Suprapubic skin (tissue), 4 donors: ENCODE measurements at places on chromosomes 11 and 22. TPM values are rescaled to one million over a fixed set of nuclear protein-coding genes. Genes with fewer than 3 reads are reported as not detected.

The HOATZ gene
- total RNA-seq: not detected

The IFITM1 gene
- total RNA-seq: 78.9 TPM

The LINC01488 gene
- not detected for total RNA-seq

The MMP7 gene
- 64.1 TPM for total RNA-seq

DNA sequence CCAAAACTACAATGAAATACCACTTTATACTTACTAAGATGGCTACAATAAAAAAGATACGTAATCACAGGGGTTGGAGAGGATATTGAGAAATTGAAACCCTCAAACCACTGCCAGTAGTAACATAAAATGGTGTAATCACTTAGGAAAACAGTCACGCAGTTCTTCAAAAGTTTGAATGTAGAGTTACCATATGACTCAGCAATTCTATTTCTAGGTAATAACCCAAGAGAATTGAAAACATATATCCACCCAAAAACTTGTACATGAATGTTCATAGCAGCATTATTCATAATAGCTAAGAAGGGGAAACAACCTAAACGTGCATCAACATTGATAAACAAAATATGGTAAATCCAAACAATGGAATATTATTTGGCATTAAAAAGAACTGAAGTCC is 24.4 kb upstream of the PSMA1 start:
- H3K4me3 ChIP-seq: no peak overlapping the region
- no peaks in the 10 kb centered on the region for H3K27me3 ChIP-seq
- peaks cover 5% of the 10 kb centered on the region for H3K4me1 ChIP-seq

DNA sequence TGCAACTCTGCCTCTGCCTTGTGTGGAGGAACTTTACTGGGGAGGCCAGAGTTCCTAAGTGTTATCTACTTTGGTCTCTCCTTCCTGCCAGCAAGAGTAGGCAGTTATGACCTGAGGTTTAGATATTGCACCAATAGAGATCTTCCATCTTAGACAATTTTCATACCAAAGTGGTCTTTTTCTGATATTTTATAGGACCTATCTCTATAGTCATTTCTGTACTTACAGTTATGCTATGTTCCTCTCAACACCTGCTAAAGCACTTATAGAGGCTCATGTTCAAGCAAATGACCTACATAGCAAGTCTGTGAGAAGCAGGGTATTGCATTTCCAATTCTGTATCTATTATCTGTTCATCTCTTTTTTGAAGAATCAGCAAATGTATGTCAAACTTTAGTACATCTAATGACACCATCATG is 80.8 kb downstream of the HORMAD2 start:
- H3K27me3 ChIP-seq: no peaks in the 10 kb centered on the region
- H3K4me3 ChIP-seq: no peak overlapping the region
- H3K36me3 ChIP-seq: no peaks in the 10 kb centered on the region
- H3K27ac ChIP-seq: no peak overlapping the region
- DNase-seq: no peak
- peaks cover 11% of the 10 kb centered on the region for H3K4me1 ChIP-seq

- no peaks in the 10 kb centered on the region for H3K27me3 ChIP-seq
- H3K4me1 ChIP-seq: no peaks in the 10 kb centered on the region
- no peak overlapping the region for H3K27ac ChIP-seq
- no peak overlapping the region for H3K4me3 ChIP-seq
- H3K36me3 ChIP-seq: no peaks in the 10 kb centered on the region
Observed at GRCh38 chr11:38384568-38384967, 1786.5 kb upstream of the RAG2 start.

DNA sequence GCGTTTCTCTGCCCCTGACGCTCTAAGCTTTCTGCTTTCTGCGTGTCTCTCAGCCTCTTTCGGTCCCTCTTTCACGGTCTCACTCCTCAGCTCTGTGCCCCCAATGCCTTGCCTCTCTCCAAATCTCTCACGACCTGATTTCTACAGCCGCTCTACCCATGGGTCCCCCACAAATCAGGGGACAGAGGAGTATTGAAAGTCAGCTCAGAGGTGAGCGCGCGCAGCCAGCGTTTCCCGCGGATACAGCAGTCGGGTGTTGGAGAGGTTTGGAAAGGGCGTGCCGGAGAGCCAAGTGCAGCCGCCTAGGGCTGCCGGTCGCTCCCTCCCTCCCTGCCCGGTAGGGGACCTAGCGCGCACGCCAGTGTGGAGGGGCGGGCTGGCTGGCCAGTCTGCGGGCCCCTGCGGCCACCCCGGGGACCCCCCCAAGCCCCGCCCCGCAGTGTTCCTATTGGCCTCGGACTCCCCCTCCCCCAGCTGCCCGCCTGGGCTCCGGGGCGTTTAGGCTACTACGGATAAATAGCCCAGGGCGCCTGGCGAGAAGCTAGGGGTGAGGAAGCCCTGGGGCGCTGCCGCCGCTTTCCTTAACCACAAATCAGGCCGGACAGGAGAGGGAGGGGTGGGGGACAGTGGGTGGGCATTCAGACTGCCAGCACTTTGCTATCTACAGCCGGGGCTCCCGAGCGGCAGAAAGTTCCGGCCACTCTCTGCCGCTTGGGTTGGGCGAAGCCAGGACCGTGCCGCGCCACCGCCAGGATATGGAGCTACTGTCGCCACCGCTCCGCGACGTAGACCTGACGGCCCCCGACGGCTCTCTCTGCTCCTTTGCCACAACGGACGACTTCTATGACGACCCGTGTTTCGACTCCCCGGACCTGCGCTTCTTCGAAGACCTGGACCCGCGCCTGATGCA is at the start of gene MYOD1:
Gene MYOD1 (plus strand): TSS at position 544 of the 910 bp plus-strand sequence. CDS start 212 bp downstream, at position 756.
- no peak within 1 kb of the TSS for H3K27ac ChIP-seq
- DNase-seq: no peak
- H3K4me3 ChIP-seq: peak within 1 kb of the TSS; percentile 12
- H3K36me3 ChIP-seq: no peaks in the 10 kb centered on the region

GRCh38 chr11:11267312-11267711 is 85.7 kb downstream of the CSNK2A3 start:
- no peak overlapping the region for H3K27ac ChIP-seq
- H3K27me3 ChIP-seq: no peaks in the 10 kb centered on the region
- H3K4me1 ChIP-seq: peaks cover 9% of the 10 kb centered on the region
- peaks cover 4% of the 10 kb centered on the region for H3K36me3 ChIP-seq
- H3K4me3 ChIP-seq: no peak overlapping the region

DNA sequence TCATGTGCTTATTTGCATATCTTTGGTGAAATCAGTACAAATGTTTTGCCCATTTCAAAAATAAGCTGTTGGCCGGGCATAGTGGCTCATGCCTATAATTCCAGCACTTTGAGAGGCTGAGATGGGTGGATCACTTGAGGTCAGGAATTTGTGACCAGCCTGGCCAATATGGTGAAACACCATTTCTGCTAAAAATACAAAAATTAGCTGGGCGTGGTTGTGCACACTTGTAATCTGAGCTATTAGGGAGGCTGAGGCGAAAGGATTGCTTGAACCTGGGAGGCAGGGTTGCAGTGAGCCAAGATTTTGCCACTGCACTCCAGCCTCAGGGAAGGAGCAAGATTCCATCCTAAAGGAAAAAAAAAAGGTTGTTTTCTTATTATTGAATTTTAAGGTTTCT is 136.0 kb downstream of the SWAP70 start:
- DNase-seq: no peak
- H3K4me1 ChIP-seq: peaks cover 27% of the 10 kb centered on the region
- no peaks in the 10 kb centered on the region for H3K36me3 ChIP-seq
- H3K27me3 ChIP-seq: no peaks in the 10 kb centered on the region
- H3K27ac ChIP-seq: no peak overlapping the region
- H3K4me3 ChIP-seq: no peak overlapping the region

- DNase-seq: no peak
- H3K27me3 ChIP-seq: no peaks in the 10 kb centered on the region
- H3K4me3 ChIP-seq: no peak overlapping the region
- H3K27ac ChIP-seq: no peak overlapping the region
- H3K4me1 ChIP-seq: no peaks in the 10 kb centered on the region
Observed at GRCh38 chr11:40100781-40101180, 1358.7 kb downstream of the LRRC4C start.

DNA sequence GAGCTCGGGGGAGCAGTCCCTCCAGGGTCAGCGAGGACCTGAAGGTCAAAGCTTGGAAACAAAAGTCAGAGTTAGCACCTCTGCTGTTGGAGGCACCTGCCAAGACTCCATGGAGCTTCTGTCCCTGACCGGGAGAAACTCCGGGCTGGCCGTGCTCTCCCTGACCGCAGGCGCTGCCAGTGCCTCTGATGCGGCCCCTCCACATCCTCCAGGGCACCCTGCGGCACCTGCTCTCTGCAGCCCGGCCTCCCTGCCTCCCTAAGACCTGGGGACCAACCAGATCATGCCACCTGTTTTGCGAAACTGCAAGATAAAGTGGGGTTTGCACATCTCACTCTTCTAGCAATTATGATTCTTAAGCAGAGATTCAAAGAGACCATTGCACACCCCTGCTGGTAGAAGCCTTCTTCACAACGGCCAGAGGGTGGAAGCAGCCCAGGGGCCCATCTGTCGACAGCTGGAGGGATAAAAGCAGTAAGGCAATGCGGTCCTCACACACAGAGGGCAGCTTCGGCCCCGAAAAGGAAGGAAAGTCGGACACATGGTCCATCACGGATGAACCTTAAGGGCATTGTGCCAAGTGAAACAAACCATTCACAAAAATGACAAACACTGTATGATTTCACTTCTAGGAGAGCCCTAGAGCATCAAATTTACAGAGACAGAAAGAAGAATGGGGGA is 477.1 kb downstream of the BRD1 start:
- DNase-seq: peak; percentile 31
- H3K4me1 ChIP-seq: no peaks in the 10 kb centered on the region
- H3K27me3 ChIP-seq: peaks cover 67% of the 10 kb centered on the region
- no peak overlapping the region for H3K27ac ChIP-seq
- no peaks in the 10 kb centered on the region for H3K36me3 ChIP-seq
- H3K4me3 ChIP-seq: no peak overlapping the region

DNA sequence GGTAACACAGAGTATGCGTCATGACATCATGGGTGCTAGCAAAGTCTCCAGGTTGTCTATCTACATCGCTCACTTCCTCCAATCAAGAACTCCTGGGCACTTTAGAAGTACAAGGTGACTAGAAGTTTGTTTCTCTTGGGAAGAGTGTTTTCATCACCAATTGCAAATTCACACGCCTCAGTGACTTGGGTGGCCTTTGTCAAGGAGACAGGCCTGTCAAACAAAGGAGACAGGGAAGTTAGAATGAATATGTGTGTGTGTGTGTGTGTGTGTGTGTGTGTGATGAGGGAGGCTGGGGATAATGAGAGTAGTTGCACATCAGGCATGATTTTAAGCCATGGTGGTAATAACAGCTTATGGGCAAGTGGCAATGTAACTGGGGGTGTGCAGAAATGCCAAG is 953.2 kb downstream of the OPCML start:
- DNase-seq: no peak
- no peaks in the 10 kb centered on the region for H3K4me1 ChIP-seq
- H3K27me3 ChIP-seq: no peaks in the 10 kb centered on the region
- H3K4me3 ChIP-seq: no peak overlapping the region
- no peaks in the 10 kb centered on the region for H3K36me3 ChIP-seq

- no peaks in the 10 kb centered on the region for H3K36me3 ChIP-seq
- H3K4me3 ChIP-seq: no peak overlapping the region
- peaks cover 14% of the 10 kb centered on the region for H3K4me1 ChIP-seq
Observed at GRCh38 chr11:122153746-122154145, 37.7 kb upstream of the BLID start.

DNA sequence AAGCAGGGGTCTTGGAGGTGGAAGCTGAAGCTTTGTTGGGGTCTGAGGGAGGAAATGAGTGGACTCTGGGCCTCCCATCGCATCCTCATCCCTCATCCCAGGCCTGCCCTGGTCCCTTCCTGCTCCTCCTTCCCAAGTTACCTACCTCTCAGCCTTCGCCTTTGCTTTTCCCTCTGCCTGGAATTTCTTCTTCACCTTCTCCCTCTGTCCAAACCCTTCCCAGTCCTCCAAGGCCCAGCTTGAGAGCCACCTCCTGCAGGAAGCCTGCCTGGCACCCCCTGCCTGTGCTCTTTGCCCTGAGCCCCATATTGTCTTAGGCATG is 2.1 kb upstream of the NUDT8 start:
- H3K36me3 ChIP-seq: no peaks in the 10 kb centered on the region
- no peak overlapping the region for H3K4me3 ChIP-seq
- no peak overlapping the region for H3K27ac ChIP-seq
- peaks cover 35% of the 10 kb centered on the region for H3K4me1 ChIP-seq
